Gastrocnemius medialis (tissue), 4 donors: ENCODE measurements at places on chromosomes 7 and 10.

DNA sequence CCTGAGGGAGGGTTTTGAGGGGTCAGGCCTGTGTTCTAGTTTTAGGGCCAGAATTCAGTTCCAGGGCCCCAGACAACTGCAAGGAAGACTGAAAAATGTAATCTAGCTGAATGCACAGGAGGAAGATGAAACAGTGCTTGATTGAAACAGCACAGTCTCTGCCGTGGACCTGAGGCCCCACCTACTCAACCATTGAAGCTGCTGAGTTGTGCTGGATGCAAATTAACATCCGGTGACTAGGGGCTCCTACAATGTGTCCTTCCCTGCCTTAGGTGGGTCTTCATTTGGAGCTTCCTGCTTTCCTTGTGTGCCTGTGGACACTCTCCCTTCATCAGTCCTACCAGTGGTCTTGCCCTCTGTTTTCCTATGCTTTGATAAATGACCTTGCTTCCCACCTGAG, 5.7 kb downstream of the GLRX3 start:
- H3K27ac ChIP-seq, result no peak overlapping the region
- no peak for DNase-seq
- no peak overlapping the region for H3K4me3 ChIP-seq
- H3K4me1 ChIP-seq, result peaks cover 34% of the 10 kb centered on the region
- no peaks in the 10 kb centered on the region for H3K36me3 ChIP-seq

GRCh38 chr10:131547129-131547799, 235.7 kb upstream of the TCERG1L start:
- DNase-seq, result no peak
- no peaks in the 10 kb centered on the region for H3K27me3 ChIP-seq
- H3K4me1 ChIP-seq, result no peaks in the 10 kb centered on the region
- H3K36me3 ChIP-seq, result no peaks in the 10 kb centered on the region
- no peak overlapping the region for H3K4me3 ChIP-seq
- no peak overlapping the region for H3K27ac ChIP-seq

DNA sequence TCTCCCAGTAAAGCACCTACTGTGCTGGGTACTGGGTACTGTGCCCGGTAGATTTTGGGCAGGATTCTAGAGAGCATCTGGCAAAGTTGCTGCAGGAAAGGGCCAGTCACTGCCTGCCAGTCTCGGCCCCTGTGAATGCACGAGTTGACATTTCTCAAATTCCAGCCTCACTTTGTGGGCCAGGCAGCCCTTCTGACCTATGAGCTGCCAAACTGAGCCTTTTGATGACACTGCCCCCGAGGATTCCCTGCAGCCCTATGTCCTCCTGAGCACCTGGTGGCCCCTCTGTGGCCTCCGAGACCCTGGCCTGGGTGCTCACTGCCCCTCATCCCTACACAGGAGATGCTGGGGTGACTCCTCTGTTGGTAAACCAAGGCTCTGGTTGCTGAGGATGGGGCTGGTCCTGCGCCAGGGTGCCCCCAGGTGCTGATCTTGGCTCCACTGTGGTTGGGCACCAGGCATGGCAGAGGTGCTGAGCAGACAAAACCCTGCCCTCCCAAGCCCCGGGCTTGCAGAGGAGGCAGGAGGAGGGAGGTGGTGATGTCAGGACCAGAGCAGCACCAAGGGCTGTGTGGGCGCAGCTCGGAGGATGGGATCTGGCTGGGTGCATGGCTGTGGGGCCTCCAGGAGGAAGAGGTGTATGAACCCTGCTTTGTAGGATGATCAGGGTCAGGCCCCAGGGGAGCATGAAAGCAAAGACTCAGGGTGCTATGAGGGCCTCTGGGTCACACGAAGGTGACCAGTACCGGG, 16.2 kb downstream of the LHPP start:
- H3K36me3 ChIP-seq, result no peaks in the 10 kb centered on the region
- H3K4me1 ChIP-seq, result no peaks in the 10 kb centered on the region
- H3K27ac ChIP-seq, result no peak overlapping the region

DNA sequence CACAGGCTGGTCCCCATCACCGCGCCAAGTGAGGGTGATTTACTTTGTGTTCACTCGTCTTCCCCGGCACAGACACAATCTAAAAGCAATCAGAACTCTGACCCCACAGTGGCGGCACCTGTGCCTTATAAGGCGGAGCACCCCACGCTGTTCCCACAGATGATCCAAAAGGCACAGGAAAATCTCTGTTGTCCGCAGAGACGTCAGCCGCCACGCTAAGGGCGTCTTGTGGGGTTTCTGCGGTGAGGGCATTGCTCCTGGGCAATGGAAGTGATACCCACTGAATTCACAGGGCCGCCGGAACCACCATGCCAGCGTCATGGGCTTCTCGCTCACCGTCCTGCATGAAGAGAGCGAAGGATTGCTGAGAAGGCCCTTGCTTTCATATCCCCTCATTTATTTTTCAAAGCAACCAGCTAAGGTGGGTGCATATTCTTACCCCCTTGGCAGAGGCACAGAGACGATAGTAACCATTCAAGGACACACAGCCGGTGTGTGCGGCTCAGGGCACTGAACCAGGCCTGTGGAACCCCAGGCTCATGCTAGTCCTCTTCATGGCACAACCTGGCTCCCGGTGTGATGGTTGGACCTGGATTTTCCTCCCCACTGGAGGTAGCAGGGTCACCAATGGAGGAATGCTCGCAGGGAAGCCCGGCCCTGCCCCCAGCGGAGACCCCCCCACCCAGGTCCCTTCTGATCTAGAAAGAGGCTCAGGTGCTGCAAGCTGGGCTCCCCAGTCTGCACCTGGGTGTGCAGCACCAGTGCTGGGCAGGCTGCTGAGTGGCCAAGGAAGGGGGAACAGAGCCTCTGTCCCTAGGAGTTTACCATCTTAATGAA, 279.0 kb downstream of the TCERG1L start:
- no peaks in the 10 kb centered on the region for H3K4me1 ChIP-seq
- no peak overlapping the region for H3K4me3 ChIP-seq
- no peak overlapping the region for H3K27ac ChIP-seq
- H3K27me3 ChIP-seq, result no peaks in the 10 kb centered on the region

DNA sequence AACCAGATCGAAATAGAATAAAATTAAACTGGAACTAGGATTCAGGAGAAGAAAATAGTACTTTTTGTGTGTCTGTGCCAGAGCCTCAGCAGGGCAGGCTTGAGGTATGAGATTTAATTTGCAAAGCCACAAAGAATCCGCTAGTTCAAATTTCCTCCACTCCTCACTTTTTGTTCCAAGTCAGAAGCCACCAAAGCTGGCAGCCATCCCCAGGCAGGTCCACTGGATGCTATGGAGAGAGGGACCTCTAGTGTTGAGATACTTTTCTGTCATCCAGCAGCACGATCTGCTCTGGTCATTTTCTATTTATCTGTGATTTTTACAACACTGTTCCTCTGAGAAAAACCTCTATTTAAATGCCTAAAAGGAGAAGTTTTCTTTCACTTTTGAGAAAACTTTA, 147.9 kb upstream of the FRMD4A start:
- peak; percentile 28 for DNase-seq
- no peak overlapping the region for H3K4me3 ChIP-seq
- no peaks in the 10 kb centered on the region for H3K36me3 ChIP-seq
- no peaks in the 10 kb centered on the region for H3K27me3 ChIP-seq
- no peak overlapping the region for H3K27ac ChIP-seq
- H3K4me1 ChIP-seq, result no peaks in the 10 kb centered on the region

- no peaks in the 10 kb centered on the region for H3K36me3 ChIP-seq
- DNase-seq, result no peak
- H3K4me3 ChIP-seq, result no peak overlapping the region
- no peaks in the 10 kb centered on the region for H3K27me3 ChIP-seq
Measured at GRCh38 chr10:114678820-114679219, 20.7 kb upstream of the ABLIM1 start.

GRCh38 chr7:69335331-69335730, 262.9 kb upstream of the AUTS2 start:
- H3K27me3 ChIP-seq, result no peaks in the 10 kb centered on the region
- no peak for DNase-seq
- no peaks in the 10 kb centered on the region for H3K4me1 ChIP-seq
- H3K27ac ChIP-seq, result no peak overlapping the region

DNA sequence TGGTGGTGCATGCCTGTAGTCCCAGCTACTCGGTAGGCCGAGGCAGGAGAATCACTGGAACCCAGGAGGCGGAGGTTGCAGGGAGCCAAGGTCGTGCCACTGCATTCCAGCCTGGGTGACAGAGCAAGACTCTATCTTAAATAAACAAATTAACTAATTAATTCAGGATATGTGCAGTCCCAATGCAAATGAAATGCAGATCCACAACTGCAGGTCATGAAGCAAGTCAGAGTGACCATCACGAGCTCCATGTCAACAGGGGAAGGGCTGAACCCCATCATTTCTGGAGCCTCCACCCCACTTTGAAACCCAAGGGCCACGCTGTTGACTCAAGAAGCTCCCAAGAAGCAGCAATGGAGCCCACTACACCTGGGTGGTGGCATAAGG, 115.4 kb downstream of the LARP4B start:
- peaks cover 83% of the 10 kb centered on the region for H3K36me3 ChIP-seq
- no peak overlapping the region for H3K4me3 ChIP-seq
- H3K27ac ChIP-seq, result no peak overlapping the region
- H3K27me3 ChIP-seq, result no peaks in the 10 kb centered on the region
- no peak for DNase-seq

GRCh38 chr7:17046666-17047065, 164.9 kb upstream of the AGR3 start:
- H3K27ac ChIP-seq, result no peak overlapping the region
- peaks cover 6% of the 10 kb centered on the region for H3K4me1 ChIP-seq
- no peaks in the 10 kb centered on the region for H3K36me3 ChIP-seq
- no peak for DNase-seq

- H3K4me3 ChIP-seq, result no peak overlapping the region
- DNase-seq, result no peak
- no peaks in the 10 kb centered on the region for H3K4me1 ChIP-seq
Measured at GRCh38 chr10:3408603-3409365, 236.2 kb upstream of the PITRM1 start.

- DNase-seq, result no peak
- H3K27ac ChIP-seq, result no peak overlapping the region
- no peaks in the 10 kb centered on the region for H3K36me3 ChIP-seq
- no peak overlapping the region for H3K4me3 ChIP-seq
Measured at GRCh38 chr7:151780631-151781030, 96.3 kb downstream of the PRKAG2 start.

DNA sequence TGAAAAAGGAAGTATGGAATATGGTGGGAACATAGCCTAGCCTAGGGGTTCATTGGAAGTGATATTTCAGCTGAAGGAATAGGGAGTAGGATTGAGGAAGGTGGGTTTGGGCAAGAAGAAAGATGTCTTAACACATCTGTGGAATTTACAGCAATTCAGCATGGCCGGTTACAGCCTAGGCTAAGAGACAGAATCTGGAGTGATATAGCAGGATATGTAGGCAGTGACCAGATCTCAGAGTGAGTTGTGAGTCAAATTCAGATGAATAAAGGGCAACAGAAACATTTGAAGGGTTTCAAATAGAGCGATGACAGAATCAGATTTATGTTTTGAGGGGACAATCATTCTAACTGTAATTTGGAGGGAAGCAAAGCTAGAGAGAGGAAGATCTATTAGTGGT, 199.0 kb upstream of the PRPS1L1 start:
- no peak overlapping the region for H3K27ac ChIP-seq
- no peak overlapping the region for H3K4me3 ChIP-seq
- no peaks in the 10 kb centered on the region for H3K4me1 ChIP-seq
- no peak for DNase-seq
- H3K36me3 ChIP-seq, result no peaks in the 10 kb centered on the region

DNA sequence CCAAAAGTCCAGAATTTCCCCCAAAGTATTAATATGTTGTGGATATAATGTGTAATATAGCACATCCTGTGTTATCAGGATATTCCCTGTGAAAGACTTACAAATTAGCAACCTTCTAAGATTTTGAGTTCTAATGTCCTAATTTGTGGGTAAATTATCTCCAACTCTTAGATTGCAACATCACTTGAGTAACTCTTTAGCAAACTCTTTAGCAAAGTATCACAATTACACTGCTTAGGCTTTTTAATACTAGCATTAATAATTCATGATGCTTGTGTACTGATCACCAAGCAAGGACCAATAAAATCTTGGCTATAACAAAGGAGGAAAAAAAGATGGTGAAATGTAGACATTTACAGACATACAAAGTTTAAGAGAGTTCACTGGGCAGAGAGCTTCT, 27.7 kb downstream of the HIP1 start:
- no peak overlapping the region for H3K4me3 ChIP-seq
- H3K27me3 ChIP-seq, result no peaks in the 10 kb centered on the region
- peaks cover 25% of the 10 kb centered on the region for H3K4me1 ChIP-seq

- H3K36me3 ChIP-seq, result no peaks in the 10 kb centered on the region
- peaks cover 3% of the 10 kb centered on the region for H3K4me1 ChIP-seq
- H3K4me3 ChIP-seq, result peak overlapping the region; percentile 90
- peak overlapping the region; percentile 93 for H3K27ac ChIP-seq
- no peak for DNase-seq
Measured at GRCh38 chr10:22230158-22230833, 12.5 kb upstream of the EBLN1 start.

DNA sequence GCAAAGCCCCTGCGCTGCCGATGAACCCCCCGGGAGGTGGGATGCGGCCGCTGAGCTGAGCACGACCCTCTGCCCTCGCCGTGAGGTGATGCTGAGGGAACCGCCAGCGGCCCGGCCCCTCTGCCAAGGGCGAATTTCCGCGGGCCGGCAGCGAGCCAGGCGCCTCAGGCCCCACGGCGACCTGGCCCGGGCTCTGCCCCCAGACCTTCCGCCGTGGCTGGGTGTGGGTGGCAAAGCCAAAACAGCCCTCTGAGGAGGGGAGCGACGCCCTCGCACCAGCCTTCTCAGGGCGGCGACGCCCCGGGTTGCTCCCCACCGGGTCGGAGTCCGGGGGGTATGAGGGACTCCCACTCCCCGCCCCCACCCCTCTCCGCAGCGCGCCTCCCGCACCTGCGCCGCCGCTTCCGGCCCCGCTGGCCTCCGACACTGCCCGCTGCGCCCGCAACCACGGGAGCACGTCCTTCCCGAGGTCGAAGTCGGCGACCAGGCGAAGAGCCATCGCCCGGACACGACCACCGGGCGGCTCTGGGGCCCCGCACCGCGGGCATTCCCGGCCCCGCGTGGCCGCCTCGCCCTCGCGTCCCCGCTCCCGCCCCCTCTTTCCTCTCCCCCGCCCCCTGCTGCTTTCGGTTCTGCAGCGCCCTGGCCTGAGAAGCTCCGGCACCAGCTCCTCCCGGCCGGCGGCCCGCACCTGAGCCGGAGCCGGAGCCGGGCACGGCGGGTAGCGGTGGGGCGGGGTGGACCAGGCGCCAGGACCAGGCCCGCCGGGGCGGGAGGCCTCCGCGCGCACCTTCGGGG, at the start of gene GSAP:
GSAP (minus strand) TSS at position 527 of the 798 bp plus-strand sequence; CDS start at position 499, 28 bp downstream.
- H3K27me3 ChIP-seq, result no peaks in the 10 kb centered on the region
- H3K27ac ChIP-seq, result peak within 1 kb of the TSS; percentile 87
- no peaks in the 10 kb centered on the region for H3K4me1 ChIP-seq
- DNase-seq, result peak; percentile 45

DNA sequence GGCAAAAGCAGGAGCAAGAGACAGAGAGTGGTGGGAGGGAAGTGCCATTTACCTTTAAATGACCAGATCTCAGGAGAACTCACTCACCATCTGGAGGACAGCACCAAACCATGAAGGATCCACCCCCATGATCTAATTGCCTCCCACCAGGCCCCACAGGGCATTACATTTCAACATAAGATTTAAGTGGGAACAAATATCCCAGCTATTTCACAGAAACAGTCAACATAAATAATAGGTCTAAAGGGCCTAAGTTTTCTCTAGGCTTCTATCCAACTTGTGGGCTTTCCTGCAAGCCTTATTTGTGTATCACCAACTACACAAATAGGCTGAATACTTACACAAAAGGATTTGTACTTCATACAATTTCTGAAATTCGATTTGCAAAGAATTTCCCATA, 196.8 kb upstream of the POT1 start:
- DNase-seq, result no peak
- H3K27ac ChIP-seq, result no peak overlapping the region
- no peaks in the 10 kb centered on the region for H3K4me1 ChIP-seq
- H3K27me3 ChIP-seq, result no peaks in the 10 kb centered on the region
